Thoracic aorta (tissue), 2 donors: ENCODE measurements at places on chromosomes 13 and 19. TPM values are rescaled to one million over a fixed set of nuclear protein-coding genes. Genes with fewer than 3 reads are reported as not detected.

Gene C19orf33
- total RNA-seq = 6.7 TPM

Gene CD70
- total RNA-seq = not detected

DNA sequence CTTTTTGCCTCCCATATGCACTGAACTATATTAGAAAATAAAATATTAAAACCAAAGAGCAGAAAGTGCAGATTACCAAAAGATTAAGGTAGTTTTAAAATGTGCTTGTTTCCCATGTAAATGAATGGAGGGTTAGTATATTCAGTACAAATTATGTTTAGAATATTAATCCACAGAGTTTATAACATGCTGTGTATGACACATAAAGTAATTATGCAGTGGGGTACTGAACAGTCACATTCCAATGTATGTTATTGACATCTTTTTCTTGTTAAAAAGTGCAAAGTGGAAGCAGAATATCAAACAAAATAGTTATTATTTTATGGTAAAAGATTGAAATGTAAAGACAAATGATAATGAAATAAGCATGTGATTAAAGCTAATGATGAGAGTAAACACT, 79.3 kb downstream of the GPC6 start:
- no peaks in the 10 kb centered on the region for H3K36me3 ChIP-seq
- H3K4me3 ChIP-seq = no peak overlapping the region
- H3K27ac ChIP-seq = no peak overlapping the region
- no peaks in the 10 kb centered on the region for H3K27me3 ChIP-seq
- H3K4me1 ChIP-seq = peaks cover 16% of the 10 kb centered on the region

Gene GFY
- total RNA-seq = not detected

DNA sequence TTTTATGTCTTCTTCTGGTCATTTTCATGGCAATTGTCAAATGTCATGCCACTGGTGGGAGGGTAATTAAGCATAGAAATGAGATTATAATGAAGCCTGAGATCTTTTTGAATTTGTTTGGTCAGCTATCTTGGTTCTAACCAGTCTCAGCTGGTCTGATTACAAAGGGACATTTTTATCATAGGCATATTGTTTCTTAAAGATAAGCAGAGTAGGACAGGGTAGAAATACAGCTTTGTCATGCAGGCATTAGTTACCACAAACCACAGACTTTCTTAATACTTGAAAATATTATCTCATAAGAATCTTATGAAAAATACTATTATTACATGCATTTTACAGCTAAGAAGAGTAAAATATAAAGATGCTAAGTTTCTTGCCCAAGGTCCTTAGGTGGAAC, 1761.5 kb downstream of the PCDH9 start:
- no peaks in the 10 kb centered on the region for H3K27me3 ChIP-seq
- H3K36me3 ChIP-seq = no peaks in the 10 kb centered on the region
- DNase-seq = no peak
